Hematopoietic multipotent progenitor cell treated with erythropoietin and hydrocortisone succinate and interleukin-3 and kit ligand, for 15 days (in vitro differentiated cells): ENCODE measurements at places on chromosomes 16 and 17.
A peak's percentile ranks its signal among the peaks of the same experiment; 100 is the strongest.

DNA sequence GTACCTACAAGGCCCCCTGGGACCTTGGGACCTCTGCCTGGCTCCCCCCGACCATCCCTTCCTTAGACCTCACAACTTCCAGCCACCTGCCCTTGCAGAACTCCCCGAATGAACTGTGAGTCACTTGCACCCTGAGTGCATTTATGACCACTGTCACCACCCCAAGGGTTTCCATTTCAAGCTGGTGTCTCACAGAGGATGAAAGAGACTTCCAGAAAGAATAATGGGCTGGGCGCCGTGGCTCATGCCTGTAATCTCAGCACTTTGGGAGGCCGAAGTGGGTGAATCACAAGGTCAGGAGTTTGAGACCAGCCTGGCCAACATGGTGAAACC is 124.5 kb upstream of the CIBAR2 start:
- no peak for DNase-seq

GRCh38 chr17:53719229-53719628 is 103.5 kb upstream of the KIF2B start:
- DNase-seq: no peak

- DNase-seq: no peak
Measured at GRCh38 chr16:20001856-20002707, 71.6 kb downstream of the GPR139 start.

DNA sequence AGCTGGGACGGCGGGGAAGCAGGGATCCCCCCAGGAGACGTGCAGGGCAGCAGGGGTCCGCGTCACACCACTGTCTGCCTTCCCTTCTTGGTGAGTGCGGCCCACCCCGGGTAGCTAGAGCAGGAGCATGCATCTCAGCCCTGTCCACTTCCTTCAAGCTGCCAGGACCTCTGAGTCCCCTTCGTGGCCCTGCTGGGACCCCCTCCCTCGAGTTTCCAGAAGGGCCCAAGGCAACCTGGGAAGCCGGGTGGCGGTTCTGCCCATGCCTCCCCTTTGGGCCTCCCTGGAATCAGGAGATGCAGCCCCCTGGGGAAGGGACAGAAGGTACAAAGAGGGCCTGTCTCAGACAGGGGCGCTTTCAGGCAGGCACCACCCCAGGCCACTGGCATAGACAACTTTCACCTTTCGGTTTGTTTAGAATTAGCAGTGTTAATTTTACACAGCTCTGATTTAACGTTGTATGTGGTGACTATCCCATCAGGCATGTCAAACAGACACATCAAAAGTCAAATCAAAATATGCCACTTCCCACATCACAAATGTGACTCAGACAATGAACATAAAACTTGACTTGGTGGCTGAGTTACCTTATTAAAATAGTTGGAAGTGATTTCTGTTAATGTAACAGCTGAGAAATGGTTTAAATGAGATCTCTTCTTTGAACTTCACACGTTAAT is 94.5 kb upstream of the METRNL start:
- no peak for DNase-seq

DNA sequence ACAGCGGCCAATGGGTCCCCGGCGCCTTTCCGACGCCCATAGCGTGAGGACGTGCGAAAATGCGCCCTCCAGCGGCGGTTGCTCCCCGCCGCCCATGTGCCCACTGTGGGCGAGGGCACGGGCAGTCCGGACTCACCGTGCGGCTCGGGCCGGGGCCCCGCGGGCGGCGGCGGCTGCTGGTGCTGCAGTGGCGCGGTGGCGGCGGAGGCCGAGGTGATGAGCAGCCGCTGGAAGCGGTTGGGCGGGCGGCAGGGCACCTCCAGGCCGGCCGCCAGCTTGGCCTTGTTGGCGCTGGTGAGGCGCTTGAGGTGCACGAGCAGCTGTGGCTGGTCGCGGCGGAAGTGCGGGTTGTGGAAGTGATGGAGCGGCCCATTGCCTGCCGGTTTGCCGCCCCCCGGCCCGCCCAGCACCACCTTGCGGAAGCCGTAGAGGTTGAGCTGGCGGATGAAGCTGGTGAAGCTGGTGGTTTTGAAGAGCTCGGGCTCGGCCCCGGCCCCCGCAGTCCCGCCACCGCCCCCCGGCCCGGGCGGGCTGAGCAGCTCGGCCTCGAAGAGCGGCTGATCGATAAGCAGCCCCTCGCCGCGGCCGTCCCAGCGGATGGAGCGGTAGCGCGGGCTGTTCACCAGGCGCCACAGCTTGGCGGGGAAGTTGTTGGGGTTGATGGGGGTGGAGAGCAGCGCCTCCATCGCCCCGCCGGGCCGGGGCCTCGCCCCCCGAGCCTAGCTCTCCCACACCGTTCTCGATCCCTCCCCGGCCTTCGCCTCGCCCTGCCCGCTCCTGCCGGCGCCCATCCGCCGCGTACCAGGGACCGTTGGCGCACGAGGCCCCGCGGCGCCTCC is at the start of gene HSF5:
Gene HSF5 (minus strand): TSS at position 820 of the 839 bp plus-strand sequence. CDS start 134 bp downstream, at position 686.
- DNase-seq: peak; percentile 57

GRCh38 chr17:63024201-63024600 is 58.2 kb downstream of the TANC2 start:
- DNase-seq: no peak

DNA sequence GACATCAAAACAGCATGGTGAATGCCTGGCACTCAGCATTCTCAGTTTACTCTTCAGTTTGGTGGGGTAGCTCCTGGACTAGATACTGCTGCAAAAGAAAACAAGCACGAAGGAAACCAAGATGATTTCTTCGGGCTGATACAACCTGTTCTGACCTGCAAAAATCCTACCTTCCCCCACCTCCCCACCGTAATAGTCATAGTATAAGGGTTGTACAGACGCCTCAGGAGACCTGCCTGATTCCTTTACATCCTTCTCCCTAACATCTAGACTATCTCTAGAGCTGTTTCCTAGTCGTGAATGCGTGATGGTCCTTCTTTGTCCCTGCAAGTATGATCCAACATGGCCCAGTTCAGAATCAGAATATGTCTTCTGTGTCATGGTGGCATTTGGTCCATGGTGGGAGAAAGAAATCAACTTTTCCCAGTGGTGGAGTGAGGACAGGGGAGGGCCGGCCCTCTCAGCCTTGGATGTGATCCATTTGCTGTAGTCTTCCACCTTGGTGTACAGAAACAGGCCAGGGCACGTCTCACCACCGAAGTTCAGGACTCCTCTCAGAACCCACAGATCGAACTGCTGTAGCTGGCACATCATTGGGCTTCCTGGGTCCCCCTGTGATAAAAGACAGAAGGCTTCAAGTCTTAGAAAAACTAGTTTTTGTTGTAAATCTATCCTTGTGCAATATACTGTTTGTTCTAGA is 14.5 kb downstream of the PRSS54 start:
- DNase-seq: no peak

DNA sequence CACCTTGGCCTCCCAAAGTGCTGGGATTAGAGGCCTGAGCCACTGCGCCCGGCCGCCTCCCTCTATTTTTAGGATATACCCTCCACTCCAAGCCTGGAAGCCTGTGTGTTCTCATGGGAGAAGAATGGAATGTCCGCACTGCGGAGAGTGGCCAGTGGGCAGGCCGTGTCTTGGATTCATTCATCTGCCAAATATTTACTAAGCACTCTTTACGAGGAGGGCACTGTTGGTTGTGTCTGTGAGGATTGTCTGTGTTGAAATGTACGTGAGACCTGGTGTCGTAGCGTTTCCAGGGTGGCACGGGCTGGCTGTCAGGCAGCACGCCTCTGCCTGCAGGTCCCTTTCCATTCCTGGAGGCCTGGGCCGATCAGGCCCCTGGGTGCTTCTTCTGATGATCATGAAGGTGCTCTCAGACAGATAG is 19.2 kb downstream of the PGS1 start:
- DNase-seq: no peak

GRCh38 chr17:47708864-47709541 is 15.0 kb downstream of the TBKBP1 start:
- no peak for DNase-seq

- no peak for DNase-seq
Measured at GRCh38 chr17:58632324-58633314, 59.2 kb downstream of the TEX14 start.
